Right renal cortex interstitium (tissue), 3 donors: ENCODE measurements at places on chromosomes 1 and 21.

- DNase-seq: no peak
Measured at GRCh38 chr1:16420424-16421118, 16.7 kb downstream of the SPATA21 start.

DNA sequence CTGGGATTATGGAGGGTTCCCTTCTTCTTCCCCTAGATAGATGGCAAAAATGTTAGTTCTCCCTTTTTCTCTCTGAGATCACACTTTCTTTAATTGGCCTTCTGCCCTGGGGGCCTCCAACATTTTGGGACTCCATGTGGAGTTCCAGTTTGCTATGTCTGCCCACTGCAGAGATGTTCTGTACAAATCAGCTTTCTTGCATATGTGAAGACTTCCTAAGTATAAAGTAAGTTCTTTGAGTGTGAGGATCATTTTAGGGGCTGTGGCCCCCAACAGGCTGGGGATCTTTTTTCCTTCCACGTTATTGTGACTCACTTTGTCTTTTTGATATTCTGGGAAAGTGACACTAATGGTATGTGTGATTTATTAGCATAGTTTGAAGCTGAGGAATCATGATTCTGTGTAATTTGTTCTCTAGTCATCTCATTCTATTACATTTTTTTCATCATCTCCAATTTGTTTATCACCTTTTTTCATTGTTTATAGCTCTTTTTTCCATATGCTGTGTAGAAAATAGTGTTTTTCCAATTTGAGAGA, 48.2 kb downstream of the HHAT start:
- no peak for DNase-seq

DNA sequence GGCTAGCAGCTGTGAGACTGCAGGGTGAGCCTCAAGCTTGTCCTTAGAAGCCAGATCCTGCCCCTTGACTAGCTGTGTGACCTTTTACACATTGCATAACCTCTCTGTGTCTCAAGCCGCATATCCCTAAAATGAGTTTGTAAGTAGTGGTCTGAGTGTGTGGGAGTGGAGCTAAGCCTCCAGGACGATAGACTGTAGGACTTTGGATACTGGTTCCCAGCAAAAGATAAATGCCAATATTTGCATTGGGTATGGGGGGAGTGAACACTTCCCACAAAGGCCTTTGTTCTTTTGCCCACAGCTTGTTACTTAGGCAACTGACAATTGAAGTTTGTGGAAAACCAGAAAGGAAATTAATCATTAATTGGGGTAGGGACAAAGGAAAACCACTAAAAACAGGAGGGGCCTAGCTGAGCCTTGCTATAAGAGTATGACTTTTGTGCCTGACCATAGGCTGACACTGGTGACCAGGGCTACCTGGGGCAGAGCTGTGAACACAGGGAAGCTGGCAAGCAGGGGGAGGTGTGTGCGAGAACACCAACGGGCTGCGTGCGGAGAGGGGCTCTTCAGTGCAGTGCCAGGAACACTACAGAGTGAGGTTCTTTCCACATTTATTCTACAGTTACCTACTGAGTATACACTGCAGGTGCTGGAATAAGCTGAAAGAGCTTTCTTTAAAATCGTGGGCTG, 102.4 kb upstream of the ETV3 start:
- DNase-seq: peak; percentile 23

- DNase-seq: no peak
Measured at GRCh38 chr1:220281159-220281574, 8.9 kb upstream of the RAB3GAP2 start.

DNA sequence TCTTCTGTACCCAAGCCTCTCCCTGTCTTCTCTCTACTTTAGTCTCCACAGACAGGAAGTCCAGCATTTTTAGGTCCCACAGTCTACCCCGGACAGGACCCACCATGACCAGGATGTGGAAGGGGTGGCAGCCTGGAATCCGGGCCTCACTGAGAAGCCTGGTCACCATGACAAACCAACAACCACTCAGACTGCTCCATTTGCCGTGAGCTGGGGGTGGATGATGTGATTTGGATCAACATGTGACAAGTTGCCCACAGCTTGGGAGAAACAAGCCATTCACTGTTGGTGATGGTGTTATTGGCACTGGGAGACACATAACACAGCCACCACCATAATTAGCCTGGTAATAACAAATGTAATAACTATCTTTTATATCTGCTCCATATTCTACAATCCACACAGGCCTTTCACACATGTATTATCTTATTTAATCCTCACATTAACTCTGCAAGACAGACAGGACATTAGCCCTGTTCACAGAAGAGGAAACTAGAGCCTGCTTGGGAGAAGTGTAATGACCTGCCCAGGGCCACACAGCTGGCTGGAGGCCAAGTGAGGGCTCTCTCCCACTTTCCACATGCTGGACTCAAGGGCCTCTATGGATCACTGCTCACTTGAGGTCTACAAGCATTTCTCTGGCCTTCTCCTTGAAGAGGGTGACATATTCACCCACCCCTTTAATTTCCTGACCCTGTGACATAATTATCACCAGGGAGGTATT, 22.9 kb downstream of the MEF2D start:
- DNase-seq: no peak

GRCh38 chr1:63442141-63442475, 74.7 kb downstream of the ALG6 start:
- no peak for DNase-seq

- no peak for DNase-seq
Measured at GRCh38 chr21:35905963-35906345, 154.4 kb downstream of the SETD4 start.
